Amniotic stem cell (primary cell): ENCODE measurements at places on chromosomes 3 and 15.

GRCh38 chr15:66269326-66270090 lies 16.0 kb upstream of the MEGF11 start:
- DNase-seq, result no peak

- no peak for DNase-seq
Measured at GRCh38 chr15:80778621-80778963, 578 bp upstream of the CEMIP start.

- DNase-seq, result no peak
Measured at GRCh38 chr3:168620854-168621253, 525.1 kb upstream of the GOLIM4 start.

DNA sequence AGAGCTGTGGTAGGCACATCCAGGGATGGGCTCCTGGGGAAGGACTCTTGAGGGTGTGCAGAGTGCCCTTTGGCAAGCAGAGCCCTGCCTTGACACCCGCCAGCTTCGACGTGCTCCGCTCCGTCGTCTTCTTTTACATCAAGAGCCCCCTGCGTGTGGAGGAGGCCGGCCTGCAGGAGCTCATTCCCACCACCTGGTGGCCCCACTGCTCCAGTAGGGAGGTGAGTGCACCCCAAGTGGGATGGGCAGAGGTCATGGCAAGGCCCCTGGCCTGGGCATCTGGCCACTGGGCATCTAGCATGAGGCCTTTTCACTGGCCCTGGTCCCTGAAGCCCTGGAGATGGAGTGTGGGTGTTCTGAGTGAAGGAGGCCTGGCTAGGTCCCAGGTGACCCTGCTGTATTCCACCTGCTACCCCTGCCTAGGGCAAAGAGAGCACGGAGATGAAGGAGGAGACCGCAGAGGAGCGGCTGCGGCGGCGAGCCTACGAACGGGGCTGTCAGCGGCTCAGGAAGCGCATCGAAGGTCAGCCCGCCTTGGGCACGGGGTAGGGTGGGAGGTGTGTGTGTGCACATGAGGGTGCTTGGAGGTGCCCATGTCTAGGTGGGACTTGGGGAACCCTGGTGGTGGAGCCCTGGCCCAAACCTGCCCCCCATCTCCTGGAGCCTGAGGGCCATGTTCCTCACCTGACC lies 12.2 kb downstream of the RNF123 start:
- no peak for DNase-seq

DNA sequence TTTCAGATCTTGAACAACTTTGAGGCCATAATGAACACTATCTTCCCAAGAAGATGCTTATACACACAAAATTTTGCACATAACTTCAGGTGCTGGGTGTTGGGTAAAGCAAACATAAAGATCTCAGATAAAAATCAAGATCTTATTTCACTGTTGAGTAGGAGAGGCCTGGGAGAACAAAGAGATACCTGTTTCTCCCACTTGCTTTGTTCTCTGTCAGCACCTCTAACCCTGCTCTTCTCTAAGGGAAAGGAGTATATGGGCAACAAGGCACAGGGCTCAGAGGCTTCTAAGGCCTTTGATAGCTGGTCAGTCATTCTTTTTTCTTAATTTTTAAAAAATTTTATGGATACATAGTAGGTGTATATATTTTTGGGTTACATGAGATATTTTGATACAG lies 3.6 kb upstream of the GK5 start:
- DNase-seq, result no peak

- DNase-seq, result no peak
Measured at GRCh38 chr15:64665179-64665578, 110.2 kb downstream of the RBPMS2 start.

- DNase-seq, result no peak
Measured at GRCh38 chr3:179927191-179927590, 109.5 kb downstream of the PEX5L start.

GRCh38 chr3:178778589-178778988 lies 242.4 kb downstream of the KCNMB2 start:
- DNase-seq, result no peak

GRCh38 chr3:130654921-130655320 lies 91.7 kb downstream of the PIK3R4 start:
- no peak for DNase-seq

DNA sequence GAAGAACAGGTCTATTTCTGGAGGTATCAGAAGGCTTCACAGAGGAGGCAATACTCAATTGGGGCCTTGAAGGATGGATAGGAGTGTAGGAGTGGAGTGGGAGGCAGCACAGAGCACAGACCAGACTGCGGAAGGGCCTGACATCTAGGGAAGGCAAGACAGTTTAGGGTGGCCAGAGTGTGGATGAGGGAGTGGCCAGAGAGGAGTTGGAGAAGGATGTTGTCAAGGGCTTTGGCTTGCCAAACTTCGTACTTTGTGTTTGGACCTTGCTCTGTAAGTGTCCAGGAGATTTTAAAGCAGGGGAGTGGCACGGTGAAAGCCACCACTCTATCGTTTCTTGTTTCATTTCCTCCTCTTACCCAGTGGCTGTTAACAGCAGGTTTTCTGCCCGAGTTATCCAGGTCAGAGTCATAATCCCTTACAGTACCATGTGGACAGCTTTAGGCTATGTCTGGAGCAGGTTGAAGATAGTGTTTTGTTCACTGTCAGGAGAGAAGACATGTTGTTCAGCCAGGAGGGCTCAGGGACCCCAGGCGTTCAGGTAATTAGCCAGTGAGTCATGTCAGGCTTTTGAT lies 12.3 kb downstream of the SMAD3 start:
- DNase-seq, result no peak

DNA sequence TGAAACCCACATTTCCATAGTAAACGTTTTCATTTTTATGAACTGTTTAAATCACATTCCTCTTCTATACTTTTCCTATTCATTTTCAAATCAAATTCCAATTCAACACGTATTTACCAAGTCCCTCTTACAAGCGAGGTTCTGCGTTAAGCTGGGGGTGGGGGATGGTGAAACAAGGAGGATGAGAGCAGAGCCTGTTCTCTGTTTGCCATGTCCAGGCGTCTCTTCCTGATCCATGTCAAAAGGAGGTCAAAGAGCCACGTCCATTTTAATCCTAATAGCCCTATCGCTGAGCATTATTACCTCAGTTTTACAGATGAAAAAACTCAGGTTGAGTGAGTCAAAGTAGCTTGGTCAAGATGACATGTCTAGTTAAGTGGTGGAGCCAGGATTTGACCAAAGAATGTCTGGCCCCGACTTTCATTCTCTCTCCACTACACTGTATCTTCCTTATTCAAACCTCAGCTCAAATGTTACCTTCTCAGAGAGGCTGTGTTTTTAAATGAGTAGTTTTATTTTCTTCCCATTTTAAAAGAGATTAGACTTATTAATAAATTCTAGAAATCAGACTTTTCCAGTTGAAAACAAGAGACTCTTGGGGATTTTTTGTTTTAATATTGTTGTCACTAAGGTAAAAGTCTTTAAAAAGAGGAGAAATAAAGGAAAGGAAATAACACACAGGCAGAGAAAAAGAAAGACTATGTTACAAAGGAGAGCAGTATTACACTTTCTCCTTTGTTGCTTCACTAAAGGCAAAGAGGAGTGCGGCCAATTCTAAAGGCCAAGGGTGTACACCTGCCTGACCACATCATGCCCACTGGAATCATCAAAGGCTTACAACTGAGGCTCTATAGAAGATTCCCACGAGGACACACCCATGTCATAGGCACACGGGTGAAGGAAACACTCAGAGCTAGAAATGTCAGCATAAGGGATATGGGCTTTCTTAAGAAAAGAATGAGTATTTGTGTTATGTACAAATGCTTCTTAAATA lies 42.4 kb downstream of the MYO5A start:
- DNase-seq, result no peak

DNA sequence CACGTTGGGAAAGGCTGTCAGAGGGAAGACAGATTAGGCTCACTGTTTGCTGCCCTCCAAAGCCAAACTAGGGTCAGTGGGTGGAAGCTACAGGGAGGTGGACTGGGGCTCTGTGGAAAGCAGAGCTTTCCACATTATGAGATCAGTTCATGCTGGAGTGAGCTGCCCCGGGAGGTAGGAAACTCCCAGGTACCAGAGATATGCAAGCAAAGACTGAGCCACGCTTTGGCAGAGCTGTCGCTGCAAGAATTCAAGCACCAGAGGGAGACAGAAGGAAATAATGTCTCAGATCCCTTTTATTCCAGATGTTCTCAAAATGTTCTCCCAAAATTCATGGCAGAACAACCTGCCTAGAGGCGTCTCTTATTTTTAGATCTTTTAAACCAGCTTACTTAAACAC lies 286.6 kb downstream of the WDR72 start:
- DNase-seq, result no peak

GRCh38 chr3:179116816-179117215 lies 31.3 kb upstream of the PIK3CA start:
- no peak for DNase-seq

GRCh38 chr3:185087419-185087818 lies 65.4 kb downstream of the C3orf70 start:
- no peak for DNase-seq

DNA sequence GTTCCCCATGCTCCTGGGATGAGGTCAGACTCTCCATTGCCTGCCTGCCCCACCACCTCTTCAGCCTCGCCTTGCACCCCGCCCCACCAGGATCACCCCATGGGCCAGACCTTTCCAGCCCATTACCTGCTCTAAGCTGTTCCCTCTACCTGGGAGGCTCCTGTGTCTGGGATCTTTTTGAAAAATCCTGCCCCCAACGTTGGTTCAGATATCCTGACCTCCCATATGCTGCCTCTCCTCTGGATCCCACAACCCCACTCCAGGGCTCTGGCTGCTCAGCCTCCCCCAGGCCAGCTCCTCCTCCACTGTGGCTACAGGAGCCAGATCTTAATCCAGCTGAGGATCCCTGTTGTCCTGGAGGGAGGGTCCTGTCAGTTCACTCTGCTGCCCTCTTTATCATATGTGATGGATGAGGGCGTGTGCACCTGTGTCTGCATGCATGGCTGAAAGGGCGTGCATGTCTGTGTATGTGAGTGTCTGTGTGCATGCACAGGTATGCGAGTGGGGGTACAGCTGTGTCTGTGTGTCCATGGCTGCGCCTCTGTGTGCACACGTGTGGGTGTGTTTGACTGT lies 21.7 kb upstream of the ALAS1 start:
- no peak for DNase-seq

DNA sequence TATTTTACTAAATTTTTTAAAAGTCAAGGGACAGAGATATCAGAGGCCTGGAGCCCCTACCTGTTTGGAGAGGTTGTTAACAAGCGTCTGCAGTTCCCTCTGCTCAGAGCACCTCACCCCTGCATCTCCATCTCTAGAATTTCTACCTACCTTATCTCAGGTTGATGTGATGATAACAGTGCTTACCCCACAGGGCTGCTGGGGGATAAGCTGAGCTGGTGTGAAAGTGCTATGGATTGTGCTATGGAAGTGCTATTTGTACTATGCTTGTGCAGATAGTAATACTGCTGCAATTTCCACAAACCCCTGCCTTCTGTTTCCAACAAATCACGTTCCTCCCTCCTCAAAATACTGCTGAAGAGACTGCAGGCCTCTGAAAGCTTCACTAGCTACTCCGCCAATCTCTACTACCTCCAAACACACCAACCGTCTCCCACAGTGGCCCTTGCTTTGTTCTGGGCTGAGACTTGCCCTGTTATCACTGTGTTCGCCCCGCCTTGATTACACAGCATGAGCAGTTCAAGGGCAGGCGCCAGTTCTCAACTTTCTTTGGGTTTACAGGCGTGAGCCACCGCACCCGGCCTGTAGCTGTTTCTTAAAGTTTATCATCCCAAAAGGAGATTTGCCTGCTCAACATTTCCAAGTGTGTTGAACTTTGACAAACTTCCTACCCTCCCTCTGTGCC lies 28.4 kb upstream of the PARL start:
- DNase-seq, result no peak

GRCh38 chr15:38391191-38391590 lies 62.7 kb upstream of the FAM98B start:
- no peak for DNase-seq

- no peak for DNase-seq
Measured at GRCh38 chr15:31013863-31014607, 22.6 kb upstream of the MTMR10 start.

DNA sequence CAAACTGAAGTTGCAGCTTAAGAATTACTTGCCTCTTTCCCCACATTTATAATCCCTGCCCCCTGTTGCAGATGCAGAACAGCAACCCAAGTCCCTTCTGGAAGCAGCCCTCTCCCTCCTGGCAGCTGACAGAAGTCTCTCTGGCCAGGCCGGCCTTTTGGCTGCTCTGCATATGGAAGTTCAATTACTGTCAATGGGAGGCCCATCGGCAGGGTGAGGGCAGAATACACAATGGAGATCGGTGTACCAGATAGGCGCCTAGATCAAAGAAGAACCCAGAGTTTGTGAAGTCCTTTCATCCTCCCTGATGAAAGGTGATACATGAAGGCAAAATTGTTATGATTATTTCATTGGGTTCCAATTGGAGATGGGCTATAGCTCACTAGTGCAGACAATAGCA lies 327.9 kb upstream of the CTNNB1 start:
- DNase-seq, result no peak

DNA sequence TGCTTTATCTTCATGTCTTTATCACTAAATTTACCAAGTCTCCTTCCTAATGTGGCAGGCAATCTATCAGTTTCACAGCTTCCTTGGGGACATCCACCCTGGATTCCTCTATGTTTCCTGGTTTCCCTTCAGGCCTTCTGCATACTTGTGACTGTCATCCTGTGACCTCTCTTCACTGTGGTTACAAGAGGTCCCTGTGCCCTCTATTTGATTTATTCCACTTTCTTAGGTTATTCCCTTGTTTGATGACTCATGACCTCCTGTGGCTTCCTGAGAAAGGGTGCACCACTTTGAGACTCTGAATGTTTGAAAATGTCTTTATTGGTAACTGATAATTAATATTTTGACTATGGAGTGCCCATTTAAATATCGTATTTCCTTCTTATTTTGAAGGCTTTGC lies 60.5 kb upstream of the KY start:
- DNase-seq, result no peak

GRCh38 chr3:132925256-132925930 lies 112.8 kb upstream of the TMEM108 start:
- DNase-seq, result no peak

DNA sequence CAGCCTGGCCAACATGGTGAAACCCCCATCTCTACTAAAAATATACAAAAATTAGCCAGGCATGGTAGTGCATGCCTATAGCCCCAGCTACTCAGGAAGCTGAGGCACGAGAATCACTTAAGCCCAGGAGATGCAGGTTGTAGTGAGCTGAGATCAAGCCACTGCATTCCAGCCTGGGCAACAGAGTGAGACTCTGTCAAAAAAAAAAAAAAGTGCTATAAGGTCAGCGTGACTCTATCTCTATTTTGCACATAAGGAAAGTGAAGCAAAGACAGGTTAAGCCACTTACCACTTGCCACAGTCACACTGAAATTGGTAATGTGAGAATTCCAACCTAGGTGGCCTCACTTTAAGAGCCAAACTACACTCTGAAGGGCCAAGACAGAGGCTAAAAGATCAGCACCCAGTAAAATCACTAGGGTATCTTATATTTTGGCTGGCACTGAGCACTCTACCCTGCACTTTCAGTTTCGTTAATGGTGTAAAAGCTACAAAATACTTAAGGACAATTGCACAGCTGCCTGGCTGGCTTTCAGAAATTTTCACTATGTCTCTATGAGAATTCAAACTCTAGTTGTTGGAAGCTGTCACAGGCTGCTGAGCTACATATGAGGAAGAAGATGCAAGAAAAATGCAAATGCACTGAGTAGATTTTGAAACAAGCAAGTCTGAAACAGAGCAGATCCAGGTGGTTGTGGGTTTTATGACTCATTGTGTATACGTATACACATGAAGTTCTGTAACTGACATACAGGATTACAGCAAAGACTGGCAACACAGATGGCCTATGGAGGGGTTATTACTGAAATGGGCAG lies 32.7 kb downstream of the TRANK1 start:
- DNase-seq, result no peak
